NCI-H2171 (cell line): ENCODE measurements at places on chromosomes 16 and 17.
A peak's percentile ranks its signal among the peaks of the same experiment; 100 is the strongest.

DNA sequence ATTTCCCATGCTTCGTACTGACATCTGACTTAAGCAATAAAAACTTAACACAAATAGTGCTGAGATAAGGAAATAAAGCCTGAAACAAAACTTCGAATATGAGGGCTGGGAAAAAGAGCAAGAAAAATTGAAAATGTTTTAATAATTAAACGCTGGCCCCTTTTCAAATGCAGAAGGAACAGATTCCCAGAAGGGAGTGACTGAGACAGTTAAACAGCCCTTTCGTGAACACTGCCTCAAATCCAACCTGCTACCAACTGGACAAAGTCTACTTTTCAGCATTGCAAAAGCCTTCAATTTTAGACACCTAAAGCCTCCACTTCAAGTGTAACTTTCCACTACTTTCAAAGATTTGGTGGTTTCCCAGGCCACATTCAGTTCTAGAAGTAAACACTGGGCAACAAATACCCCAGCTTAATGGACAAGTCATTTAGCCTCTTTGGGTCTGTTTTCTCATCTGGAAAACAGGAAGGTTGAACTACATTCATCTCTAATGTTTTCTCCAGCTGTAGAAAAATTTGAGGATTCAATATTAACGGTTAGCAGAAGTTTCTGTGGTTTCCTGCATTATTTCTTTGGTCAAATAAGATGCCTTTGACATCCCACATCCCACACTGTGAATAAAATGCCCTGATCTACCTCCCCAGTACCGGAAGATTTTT is 11.8 kb downstream of the RFFL start:
- DNase-seq = no peak

- DNase-seq = no peak
Measured at GRCh38 chr16:49287572-49287971, 5.9 kb upstream of the CBLN1 start.

DNA sequence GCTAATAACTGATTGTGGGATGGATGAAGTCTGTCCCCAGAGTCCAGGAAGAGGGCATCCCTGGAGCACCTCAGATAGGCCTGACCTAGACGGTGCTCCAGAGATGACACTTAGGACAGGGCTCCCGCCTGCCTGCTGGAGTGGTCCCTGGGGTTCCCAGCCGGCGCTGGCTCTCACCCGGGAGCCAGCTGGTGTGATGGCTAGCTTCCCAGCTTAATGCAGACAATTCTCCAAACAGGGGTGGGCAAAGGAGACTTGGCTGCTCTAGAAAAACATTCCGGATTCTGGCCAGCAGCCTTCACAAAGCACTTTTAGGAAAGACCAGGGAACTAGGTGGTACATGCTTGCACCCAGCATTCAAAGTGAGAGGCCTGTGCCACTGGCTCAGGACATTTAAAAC is 18.6 kb downstream of the ACE start:
- no peak for DNase-seq

- no peak for DNase-seq
Measured at GRCh38 chr17:36136036-36136435, 32.4 kb downstream of the CCL4 start.

DNA sequence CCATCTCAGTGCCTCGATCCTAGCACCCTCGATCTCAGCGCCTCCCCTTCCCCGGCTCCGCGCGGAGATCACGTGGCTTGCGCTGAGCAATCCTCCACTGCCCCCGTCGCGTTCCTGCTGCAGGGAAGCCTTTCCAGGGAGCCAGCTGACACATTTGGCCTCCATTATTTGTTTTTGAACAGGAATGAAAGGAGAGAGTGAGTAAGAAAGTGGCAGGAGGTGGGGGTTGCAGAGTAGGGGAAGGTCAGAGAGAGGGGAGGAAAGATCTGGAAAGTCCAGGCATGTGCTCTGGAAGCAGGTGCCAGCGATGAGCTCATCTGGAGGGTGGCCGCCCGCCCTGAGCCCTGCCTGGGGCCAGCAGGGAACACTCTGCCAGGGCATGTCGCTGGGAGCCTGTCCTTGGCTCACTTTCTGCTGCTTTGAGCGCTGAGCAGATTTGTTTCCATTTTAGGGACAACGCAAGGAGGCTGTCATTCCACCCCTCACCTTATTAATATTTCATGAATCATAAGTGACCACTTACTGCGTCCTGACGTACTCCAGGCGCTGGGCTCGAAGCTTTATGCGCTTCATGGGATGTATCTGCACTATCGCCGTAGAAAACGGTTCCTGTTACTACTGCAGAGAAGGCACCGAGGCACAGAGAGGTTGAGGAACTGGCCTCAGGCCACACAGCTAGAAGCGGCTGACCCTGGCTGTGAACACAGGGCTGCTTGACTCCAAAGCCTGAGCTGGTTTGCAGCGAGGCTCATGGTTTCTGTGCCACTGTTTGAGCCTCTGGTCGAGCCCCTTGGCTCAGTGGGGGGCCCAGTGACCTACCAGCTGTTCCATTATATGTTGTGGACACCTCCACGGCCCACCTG is 283.1 kb downstream of the SEC14L1 start:
- no peak for DNase-seq

DNA sequence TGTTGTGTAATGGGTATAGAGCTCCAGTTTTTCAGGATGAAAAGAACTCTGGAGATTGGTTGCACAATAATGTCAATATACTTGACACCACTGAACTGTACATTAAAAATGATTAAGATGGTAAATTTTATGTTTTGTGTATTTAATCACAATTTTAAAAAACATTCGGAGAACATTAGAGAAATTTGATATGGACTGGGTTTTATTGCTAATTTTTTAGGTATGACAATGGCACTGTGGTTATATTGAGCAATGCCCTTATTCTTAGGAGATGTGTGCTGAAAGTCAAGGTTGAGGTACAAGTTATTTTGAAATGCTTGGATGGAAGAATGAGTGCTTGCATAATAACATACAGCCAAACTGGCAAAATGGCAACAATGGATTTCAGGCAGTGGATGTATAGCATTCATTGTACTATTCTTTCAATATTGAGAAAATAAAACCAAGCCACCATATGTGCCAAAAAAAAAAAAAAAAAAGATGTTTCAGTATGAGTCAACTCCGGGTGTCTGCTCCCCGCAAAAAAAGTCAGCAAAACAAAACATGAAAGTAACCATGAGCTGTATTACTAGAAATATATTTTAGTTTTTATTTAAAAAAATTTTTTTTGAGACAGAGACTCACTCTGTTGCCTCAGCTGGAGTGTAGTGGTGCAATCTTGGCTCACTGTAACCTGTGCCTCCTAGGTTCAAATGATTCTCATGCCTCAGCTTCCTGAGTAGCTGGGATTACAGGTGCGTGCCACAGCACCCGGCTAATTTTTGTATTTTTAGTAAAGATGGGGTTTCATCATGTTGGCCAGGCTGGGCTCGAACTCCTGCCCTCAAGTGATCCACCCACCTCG is 19.8 kb downstream of the HOXB1 start:
- DNase-seq = no peak

DNA sequence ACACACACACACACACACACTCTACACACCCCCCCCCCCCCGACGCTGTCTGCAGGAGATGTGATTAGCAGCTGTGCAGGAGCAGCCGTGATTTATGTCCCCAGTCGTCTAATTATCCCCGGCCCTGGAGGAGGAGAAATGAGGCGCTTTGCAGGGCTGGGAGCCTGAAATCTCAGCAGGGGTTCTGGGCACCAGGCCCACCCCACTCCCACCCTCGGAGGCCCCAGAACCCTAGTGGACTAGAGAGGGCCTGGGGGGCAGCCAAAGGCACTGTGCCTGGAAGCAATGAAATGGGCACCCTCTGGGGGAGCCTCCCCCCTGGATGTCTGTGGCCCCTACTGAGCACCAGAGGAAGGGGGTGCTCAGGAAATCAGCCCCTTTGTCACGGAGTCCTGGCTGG is 134.2 kb upstream of the CIBAR2 start:
- DNase-seq = peak; percentile 27

GRCh38 chr17:80303824-80304223 is 43.2 kb downstream of the RNF213 start:
- no peak for DNase-seq

DNA sequence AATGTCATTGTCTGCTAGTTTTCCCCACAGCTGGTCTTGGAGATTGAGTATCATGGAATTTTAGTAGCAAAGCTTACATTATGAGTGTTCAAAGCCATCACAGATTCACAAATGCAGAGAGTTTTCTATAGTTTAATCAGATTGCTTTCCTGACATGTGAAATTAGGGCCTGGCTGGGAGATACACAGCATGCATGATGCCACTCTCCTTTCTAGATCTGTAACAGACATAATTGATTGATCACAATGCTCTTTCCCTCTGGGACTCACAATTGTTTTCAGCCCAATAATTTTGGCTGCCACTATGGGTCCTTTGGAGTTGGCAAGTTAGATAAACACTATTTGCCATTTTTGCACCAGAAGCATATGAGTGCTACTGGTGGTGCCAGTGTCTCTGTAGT is 132.5 kb downstream of the SPACA3 start:
- DNase-seq = no peak

GRCh38 chr16:66251476-66252160 is 114.9 kb upstream of the CDH5 start:
- DNase-seq = no peak

DNA sequence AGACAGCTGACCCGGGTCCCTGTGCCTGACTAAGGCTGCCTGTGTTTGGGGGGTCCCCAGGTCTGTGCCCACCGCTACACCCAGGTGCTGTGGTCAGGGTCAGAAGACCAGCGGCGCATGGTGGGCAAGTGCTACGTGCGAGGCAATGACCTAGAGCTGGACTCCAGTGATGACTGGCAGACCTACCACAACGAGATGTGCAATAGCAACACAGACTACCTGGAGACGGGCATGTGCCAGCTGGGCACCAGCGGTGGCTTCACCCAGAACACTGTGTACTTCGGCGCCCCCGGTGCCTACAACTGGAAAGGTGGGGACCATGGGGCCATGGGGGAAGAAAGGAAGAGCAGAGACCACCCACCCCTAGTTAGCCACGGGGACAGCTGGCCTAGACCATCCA is 12.1 kb downstream of the ITGA3 start:
- DNase-seq = no peak

- DNase-seq = peak; percentile 96
Measured at GRCh38 chr17:50952013-50952412, 85.9 kb upstream of the TOB1 start.

GRCh38 chr17:13792314-13792713 is 190.6 kb upstream of the HS3ST3A1 start:
- no peak for DNase-seq

DNA sequence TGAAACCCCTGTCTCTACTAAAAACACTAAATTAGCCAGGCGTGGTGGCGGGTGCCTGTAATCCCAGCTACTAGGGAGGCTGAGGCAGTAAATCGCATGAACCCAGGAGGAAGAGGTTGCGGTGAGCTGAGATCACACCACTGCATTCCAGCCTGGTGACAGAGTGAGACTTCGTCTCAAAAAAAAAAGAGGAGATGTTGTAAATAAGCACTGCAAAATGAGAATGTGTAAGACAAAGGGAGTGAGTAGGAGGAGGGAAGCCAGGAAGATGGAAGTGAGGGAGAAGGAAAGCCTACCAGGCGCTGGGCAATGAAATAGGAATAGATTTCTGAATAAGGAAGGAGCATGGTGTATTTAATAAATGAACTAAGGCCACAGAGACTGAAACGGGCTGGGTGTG is 8.7 kb upstream of the PRPF8 start:
- DNase-seq = no peak

- no peak for DNase-seq
Measured at GRCh38 chr16:62863139-62863538, 826.9 kb upstream of the CDH8 start.

DNA sequence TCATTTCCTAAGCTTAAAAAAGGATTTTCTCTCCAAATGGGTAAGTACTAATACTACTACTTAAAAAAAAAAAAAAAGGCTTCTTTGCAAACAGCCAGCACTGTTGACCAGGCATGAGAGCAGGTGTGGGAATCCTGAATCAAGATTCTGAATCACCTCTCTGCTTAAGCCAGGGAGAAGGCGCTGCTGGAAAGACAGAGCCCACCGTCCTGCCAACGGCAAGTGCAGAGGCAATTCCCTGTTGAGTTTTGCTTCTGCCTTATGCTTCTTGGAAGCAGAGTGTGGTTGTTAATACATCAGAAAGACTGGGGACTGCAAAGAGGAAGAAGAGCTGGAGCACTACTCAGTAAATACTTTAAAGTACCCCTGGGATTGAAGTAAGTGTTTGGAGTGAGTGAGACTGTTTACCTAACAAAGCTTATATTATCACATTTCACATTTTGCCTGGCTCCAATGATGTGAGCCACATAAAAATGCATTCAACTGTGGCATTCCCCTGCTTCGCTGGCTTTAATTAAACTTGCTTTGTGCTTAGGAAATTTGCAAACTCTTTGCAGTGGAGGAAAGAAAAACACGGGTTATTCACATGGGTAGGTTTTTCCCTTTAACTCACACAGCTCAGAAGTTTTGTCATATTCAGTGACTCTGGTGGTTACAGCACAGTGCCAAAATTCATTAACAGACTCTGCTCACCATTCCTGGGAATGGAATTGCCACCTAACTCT is 86.0 kb upstream of the KIF2B start:
- no peak for DNase-seq

DNA sequence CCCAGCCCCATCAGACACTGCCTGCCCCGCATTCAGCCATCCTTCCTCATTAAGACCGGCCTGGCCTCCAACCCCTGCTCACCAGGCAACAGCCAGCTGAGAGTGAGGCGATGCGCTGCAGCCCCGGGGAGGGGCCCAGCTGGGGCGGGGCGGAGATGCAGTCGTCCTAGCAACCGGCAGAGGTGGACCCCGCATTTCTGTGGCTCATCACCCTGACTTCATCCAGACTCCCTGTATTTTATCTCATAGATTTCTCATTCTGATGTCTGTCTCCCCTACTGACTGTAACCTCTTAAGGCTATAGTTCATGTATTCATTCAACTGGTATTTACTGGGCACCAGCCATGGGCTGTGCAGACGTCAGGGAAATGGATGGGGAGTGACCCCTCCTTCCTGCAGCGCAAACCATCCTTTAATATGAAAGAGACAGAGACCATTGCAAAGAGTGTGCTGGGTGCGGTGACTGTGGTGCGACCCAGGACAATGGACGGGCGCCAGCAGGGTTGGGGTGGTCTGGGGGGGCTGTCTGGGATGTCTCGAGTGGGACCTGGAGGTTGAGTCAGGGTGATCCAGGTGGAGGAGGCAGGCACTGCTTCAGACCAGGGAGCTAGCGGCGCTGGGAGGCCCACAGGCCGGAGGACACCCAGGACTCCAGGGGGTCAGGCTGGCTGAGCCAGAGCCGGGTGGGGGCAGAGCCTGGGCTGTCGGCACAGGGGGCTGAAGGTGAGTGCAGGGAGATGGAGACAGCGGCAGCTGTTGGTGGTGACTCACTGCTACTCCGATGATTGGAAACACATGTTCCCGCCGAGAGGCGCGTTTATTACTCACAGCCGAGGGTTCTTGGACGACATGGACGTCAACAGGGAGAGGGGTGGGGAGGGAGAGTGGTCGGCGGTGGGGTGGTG is 10.5 kb upstream of the TIMP2 start:
- DNase-seq = peak; percentile 70

GRCh38 chr16:2966808-2967191 is 2.3 kb upstream of the PAQR4 start:
- DNase-seq = no peak

- DNase-seq = no peak
Measured at GRCh38 chr16:64362193-64362592, 759.7 kb downstream of the CDH11 start.
